Muscle of back (tissue), 13 donors: ENCODE measurements at places on chromosomes 12 and 14.

GRCh38 chr12:110123919-110124268, 263 bp upstream of the IFT81 start:
- DNase-seq: no peak

DNA sequence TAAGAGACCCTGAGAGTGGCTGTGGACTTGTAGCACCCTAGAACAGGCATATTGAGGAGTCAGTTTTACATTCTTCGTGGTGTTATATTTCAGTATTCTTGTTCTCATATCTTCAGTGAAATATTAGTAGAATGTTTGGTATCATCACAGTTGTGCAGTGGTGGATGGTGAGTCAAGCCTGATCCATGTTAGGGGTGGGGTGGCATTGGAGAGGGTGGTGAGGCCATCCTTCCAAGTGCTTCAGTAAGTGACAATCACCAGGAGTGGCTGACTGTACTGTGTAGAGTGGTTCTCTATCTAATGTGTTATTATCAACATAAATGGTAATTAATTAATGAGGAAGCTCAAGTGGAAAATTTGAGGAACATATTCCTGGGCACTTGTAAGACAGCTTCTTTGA, 197.7 kb upstream of the SLC16A7 start:
- DNase-seq: no peak

- DNase-seq: no peak
Measured at GRCh38 chr14:33377596-33378390, 439.1 kb downstream of the NPAS3 start.

DNA sequence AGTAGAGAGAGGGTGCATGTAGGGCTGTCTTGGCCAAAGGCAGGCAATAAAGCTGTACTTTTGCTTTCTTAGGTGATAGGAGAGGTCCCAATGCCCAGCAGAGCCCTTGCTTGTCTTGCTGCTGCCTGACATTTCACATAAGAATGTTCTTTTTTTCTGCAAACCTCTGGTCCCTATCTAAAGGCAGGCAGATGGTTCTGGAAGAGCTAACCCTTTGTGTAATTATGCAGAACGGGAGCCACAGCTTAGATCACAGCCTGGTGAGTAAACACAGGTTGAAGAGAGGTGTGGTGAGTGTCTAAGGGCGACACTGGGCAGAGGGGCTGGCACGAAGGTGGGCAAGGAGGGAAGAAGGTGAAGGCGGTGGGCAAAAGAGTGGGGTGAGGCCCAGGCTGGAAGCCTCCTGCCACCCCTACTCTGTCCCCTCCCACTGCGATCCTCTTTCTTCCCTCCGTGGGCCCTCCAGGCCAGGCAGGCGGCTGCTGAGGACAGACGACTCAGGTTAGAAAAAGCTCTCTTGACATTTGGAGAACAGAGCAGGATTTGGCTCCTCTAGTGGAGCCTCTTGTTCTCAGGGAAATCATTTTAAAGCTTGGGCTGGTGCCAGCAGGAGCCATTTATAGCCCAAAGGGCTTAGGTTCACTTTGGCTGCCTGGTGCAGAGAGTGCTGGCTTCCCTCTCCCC, 42.8 kb downstream of the PRMT8 start:
- DNase-seq: peak; percentile 51

GRCh38 chr12:54662026-54662425, 13.9 kb upstream of the DCD start:
- DNase-seq: no peak

GRCh38 chr12:127025545-127025944, 1241.4 kb upstream of the TMEM132C start:
- no peak for DNase-seq

DNA sequence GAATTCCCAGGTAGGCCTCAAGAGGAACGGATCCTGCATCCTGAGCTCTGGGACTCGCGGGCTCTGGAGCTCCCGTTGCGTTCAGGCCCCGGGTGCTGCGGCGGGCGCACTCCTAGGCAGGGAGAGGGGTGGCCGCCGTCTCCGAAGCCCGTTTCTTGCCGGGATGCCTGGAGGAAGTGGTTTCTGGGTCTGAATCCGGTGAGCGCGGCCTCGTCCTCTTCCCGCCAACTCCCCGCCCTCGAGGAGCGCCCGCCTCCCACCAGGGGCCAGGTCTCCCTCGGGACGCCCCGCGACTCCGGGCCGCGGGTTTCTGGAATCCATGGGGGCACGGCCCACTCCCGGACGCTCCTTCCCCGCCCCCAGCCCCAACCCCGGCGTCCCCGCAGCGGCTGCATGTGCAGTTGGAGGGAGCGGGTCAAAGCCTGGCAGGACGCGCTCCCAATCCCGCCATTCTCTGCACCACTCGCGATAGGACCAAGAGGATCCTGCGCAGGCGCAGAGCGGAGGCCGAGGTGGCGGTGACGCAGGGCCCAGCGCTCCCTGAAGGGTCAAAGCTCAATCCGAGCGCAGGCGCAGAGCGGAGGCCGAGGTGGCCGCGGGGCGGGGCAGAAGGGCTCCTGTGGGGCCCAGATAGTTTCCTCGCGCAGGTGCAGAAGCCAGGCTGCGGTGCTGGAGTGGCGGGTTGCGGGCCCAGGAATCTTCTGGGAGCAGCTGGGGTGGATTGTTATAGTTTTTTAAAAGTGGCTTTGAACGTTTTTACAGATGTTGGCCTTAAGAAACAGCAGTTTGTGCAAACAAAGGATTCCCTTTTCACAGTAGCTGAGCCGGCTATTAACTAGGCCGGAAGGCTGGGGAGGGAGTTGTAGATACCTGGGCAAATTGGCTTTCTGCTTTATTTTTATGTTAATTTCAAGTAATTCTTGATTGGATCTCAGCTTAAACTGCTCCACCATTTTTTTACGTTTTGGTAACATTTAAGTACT, 796.4 kb downstream of the AACS start:
- DNase-seq: peak; percentile 85

DNA sequence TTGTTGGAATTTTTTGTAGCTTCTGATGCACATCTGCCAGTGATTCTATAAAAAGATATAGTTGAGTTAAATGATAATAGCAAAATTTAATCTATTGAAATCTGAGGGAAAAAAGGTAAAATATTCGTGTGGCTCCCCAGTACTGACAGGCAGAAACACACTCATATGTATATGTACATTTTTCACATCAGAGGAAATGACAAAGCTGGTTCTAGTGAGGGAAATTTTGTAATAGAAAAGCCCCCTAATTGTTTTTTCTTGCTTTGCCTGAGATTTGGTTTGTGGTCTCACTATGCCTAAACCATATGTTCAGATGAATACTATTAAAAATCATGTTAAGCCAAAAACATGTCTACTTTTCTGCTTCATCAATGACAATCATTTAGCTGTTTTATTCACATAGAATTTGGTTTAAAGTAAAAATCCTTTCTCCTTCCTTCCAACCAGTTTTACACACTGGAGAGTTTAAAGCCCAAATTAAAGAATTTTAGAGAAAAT, 203.5 kb downstream of the ANO6 start:
- no peak for DNase-seq

GRCh38 chr12:116999066-116999465, 88.3 kb downstream of the FBXW8 start:
- DNase-seq: no peak

GRCh38 chr12:108228746-108229145, 99.7 kb downstream of the WSCD2 start:
- no peak for DNase-seq

DNA sequence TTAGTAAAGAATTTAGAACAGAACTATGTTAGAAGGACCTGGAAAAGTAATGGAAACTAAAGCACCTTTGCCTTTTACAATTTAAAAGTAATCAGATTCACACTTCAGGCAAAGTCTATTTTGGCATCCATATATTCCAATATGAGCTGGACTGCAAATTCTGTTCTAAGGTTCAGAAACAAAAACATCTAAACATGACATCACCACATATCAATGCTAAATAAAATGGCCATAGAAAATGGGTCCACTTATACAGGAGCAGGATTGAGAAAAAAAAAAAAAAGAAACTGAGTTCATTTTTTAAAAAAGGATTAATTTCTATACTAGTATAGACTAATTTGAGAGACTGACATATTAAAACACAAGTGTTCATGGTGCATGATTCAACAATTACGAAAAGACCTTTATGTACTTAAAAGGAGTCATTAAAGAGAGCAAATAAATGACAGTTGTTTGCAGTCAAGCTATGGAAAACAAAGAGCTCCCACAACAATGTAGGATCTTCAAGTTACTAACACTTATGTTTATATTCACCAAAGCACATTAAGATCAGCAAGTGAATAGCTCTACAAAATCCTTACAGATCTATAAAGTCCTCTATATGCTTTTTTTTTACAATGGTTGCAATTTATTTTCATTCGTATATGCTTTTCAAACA, 45.7 kb downstream of the DICER1 start:
- DNase-seq: no peak

- no peak for DNase-seq
Measured at GRCh38 chr14:59905188-59905587, 14.8 kb upstream of the LRRC9 start.

DNA sequence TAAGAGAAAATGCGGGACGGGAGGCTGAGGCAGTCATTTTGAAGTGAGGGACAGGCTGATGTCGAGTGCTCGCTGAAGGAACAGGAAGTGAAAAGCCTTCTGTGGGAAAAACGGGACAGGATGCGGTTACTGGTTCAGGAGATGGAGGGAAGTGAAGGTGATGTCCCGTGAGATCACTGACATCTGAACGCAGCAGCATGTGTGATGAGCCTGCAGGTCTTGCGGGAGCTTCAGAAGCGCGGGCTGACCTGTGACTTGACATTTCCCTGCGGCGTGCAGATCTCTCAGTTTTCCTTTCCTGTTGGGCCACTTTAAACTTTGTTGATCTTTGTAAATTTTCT, 77.8 kb downstream of the DDX51 start:
- DNase-seq: no peak

- DNase-seq: no peak
Measured at GRCh38 chr12:77116277-77116676, 50.9 kb upstream of the E2F7 start.

GRCh38 chr14:74655599-74656395, 43.8 kb upstream of the LTBP2 start:
- DNase-seq: no peak

GRCh38 chr12:131803961-131804521, 24.2 kb upstream of the MMP17 start:
- peak; percentile 20 for DNase-seq

DNA sequence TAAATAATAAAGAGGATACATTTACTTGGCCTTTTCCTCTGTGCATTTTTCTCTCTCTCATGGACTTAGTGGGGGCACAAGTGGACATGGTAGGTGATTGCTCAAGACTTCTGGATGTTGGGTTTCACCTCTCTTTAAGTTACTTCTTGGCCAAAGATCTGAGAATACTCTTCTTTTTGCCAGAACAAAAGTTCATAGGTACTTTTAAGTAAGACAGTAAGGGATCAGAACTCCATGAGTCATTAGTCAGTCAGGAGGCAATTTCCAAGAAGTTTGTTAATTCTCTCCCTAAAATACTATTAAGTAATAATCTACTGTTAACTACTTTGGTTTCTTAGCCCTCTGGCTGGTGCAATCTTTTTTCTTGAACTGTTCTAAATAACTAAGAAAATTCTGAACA, 84.2 kb downstream of the GRIP1 start:
- DNase-seq: no peak

GRCh38 chr14:94595912-94596311, 14.7 kb downstream of the SERPINA5 start:
- DNase-seq: no peak

GRCh38 chr14:52235866-52236510, 31.5 kb upstream of the PTGDR start:
- DNase-seq: peak; percentile 17

DNA sequence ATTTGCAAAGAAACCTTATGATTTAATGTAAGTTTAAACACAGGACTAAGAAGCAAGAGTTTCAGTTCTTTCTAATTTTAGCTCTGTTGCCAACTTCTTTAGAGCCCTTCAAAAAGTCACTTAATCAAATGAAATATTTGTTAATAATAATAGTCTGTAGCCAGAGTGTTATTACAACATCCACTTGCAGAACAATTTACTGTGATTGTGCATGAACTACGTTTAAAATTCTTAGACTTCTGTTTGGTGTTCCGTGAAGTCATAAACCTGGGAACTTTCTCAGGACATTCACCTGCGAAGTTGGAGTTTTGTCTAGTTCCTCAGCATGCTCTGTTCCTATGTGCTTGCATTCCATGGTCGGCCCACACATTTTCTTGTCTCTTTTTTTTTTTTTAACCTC, 244.0 kb upstream of the AVPR1A start:
- no peak for DNase-seq

- DNase-seq: peak; percentile 40
Measured at GRCh38 chr12:27531896-27532295, 7.9 kb downstream of the PPFIBP1 start.

DNA sequence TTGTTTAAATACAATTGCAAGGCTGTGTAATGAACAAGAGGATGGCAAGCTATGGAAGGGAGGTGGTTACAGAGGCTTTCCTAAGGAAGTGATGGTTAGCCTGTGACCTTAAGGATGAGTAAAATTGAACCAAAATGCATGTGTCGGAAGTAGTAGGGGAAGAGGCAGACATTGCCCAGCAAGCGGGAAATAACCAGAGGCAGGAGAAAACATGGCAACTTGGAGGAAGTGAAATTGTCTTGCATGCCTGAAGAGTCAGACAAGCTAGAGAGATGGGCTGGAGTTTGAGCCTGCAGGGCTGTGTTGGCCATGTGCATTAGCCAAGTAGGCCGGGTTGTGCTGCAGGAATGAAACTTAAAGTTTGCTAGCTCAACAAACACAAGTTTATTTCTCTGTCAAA, 96.2 kb downstream of the BTG1 start:
- DNase-seq: no peak

- DNase-seq: peak; percentile 75
Measured at GRCh38 chr12:55847033-55847432, 4.3 kb upstream of the MMP19 start.

DNA sequence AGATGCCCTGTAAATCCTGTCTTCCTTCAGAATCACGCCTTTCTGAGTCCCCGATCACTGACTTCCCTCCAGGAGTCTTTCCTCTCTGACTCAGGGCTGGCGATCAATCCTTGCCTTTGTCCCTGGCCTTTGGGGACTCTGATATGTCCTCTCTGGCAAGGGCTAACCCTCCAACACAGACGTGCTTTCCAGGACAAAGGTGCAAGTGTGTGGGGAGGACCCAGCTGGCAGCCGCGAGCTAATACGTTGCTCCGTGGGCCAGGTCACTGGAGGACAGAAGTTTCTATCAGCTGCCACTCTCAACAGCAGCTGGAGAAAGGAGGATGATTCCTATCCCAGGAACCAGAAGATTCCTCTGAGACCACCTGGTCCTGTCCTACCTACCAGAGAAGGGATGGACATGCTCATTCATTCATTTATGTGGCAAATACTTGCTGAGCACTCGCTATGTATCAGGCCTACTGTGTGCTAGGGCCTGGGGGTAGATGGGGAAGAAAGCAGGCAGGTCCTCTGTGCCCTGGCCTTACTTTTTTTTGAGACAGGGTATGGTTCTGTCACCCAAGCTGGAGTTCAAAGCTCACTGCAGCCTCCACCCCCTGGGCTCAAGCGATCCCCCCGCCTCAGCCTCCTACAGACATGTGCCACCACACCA, 8.5 kb upstream of the SCARB1 start:
- DNase-seq: no peak
